ENCODE measurements at places on chromosomes 3 and 15. TPM values are rescaled to one million over a fixed set of nuclear protein-coding genes. Genes with fewer than 3 reads are reported as not detected.

GRCh38 chr3:177778633-177779032 lies 581.4 kb upstream of the TBL1XR1 start:
- H3K36me3 ChIP-seq: no peaks in the 10 kb centered on the region
- no peak overlapping the region for H3K4me3 ChIP-seq
- H3K27me3 ChIP-seq: no peaks in the 10 kb centered on the region
- H3K4me1 ChIP-seq: no peaks in the 10 kb centered on the region

GRCh38 chr15:38795471-38796245 lies 231.0 kb upstream of the RASGRP1 start:
- no peaks in the 10 kb centered on the region for H3K27me3 ChIP-seq
- no peak overlapping the region for H3K4me3 ChIP-seq
- H3K36me3 ChIP-seq: no peaks in the 10 kb centered on the region

DNA sequence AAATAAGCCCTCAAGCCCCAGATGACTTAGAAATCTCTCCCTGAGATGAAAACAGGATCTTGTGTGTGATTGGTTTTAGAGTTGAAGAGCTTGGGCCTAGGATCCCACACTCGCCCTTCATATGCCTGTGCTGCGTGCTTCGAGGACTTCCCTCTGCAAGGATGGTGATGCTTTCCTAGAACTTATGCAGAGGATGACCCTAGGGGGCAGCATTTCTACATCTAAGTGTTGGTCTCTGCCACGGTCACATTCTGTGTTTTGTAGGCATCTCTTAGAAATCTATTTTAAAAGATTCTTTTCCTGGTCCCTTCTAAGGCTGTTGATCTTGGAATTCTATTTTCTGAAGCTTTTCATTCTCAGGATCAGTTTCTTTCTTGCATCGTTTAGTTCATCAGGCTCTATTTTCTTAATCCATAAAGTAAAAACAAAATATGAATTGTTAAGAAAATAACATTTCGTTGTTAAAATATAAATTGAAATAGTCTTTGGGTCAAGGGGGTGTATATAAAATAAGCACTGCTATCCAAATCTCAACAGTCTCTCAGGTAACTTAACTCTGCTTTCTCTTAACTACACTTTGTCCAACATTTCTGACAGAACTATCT lies 45.7 kb downstream of the WDR76 start:
- H3K36me3 ChIP-seq: no peaks in the 10 kb centered on the region
- no peaks in the 10 kb centered on the region for H3K27me3 ChIP-seq
- H3K4me1 ChIP-seq: no peaks in the 10 kb centered on the region
- DNase-seq: no peak
- H3K27ac ChIP-seq: no peak overlapping the region

- H3K4me3 ChIP-seq: no peak within 1 kb of the TSS
- DNase-seq: peak; percentile 19
- H3K36me3 ChIP-seq: no peaks in the 10 kb centered on the region
- no peak within 1 kb of the TSS for H3K27ac ChIP-seq
These were observed at the start of gene SCG3 for GRCh38 chr15:51681303-51681963. Gene SCG3 (plus strand): TSS chr15:51681503. CDS start chr15:51681756, 253 bp downstream.

DNA sequence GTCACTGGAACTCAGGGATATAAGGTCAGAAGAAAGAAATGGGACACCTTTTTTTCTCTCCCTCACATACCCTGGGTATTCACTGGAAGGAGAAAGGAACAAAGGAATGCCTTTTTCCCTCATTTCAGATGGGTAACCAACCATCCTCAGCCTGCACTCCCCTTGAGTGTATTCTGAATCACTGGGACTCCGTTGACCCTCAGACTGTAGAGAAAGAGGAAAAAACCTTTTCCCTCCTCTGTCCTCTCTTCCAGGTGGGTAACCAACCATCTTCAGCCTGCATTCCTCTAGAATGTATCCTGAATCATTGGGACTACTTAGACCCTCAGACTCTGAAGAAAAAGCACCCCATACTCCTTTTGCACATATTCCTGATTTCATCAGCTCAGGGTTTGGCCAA lies 11.4 kb downstream of the PRR20G start:
- H3K4me1 ChIP-seq: no peaks in the 10 kb centered on the region
- H3K27ac ChIP-seq: no peak overlapping the region
- DNase-seq: no peak
- H3K27me3 ChIP-seq: no peaks in the 10 kb centered on the region
- no peaks in the 10 kb centered on the region for H3K36me3 ChIP-seq

GRCh38 chr3:134877788-134878187 lies 82.7 kb downstream of the EPHB1 start:
- no peak overlapping the region for H3K27ac ChIP-seq
- H3K27me3 ChIP-seq: no peaks in the 10 kb centered on the region
- no peaks in the 10 kb centered on the region for H3K4me1 ChIP-seq

GRCh38 chr3:53703630-53704362 lies 142.4 kb downstream of the CHDH start:
- DNase-seq: no peak
- H3K4me1 ChIP-seq: no peaks in the 10 kb centered on the region
- H3K36me3 ChIP-seq: peaks cover 7% of the 10 kb centered on the region

DNA sequence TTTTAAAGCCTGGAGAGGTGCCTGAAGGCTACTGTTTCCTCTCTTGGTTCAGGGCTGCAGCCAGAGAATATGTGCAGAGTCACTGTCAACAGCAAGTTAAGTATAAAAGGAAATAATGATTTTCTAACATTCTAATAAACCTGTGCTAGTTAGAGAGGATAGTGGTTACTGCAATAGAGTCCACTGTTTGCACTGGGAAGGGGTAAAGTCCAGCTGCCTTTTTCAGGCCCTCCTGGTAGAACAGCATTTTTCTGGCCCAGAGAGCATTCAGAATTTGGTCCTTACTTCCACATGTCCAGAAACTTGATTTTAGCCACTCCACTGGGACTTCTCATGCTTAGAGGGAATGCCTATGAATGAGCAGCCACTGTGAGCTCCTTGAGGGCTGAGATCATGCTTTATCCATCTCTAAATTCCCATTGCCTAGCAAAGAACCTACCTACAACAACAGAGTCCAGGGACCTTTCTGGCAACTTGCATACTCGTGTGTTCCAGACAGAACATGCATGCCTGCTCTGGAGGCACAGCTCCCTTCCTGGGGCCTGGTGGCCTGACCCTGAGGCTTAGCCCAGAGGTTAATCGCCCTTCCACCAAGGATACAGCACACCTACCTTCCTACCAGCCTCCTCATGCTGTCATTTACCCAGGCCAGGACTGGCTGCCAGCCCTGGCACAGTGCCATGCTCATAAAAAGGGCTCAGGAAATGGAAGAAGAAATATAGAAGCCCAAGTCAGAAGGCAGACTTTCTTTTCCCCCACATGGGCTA lies 50.3 kb upstream of the ATP13A3 start:
- DNase-seq: no peak
- peak overlapping the region; percentile 26 for H3K27ac ChIP-seq
- no peaks in the 10 kb centered on the region for H3K36me3 ChIP-seq

GRCh38 chr15:76134537-76134936 lies 74.8 kb downstream of the TMEM266 start:
- H3K27me3 ChIP-seq: no peaks in the 10 kb centered on the region
- no peak overlapping the region for H3K4me3 ChIP-seq
- no peaks in the 10 kb centered on the region for H3K36me3 ChIP-seq
- H3K27ac ChIP-seq: no peak overlapping the region

DNA sequence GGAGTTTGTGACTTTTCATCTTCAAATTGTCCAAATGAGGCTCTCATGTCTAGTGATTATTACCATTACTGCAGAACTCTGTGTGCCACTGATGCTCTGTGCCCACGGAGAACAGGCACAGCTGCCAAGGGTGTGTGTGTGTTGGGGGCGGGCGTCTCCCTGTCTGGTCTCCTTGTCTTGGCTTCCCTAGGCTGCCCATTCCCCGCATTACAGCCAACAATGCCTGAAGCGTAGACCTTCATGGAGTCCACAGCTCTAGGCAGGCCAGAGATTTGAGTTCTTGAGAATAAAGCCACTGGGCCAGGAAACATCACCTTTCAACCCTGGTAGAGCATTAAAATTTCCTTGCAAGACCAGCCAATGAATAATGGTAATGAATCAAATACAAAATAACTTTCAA lies 42.7 kb downstream of the CCNB2 start:
- H3K36me3 ChIP-seq: no peaks in the 10 kb centered on the region
- no peaks in the 10 kb centered on the region for H3K4me1 ChIP-seq
- no peak for DNase-seq
- H3K4me3 ChIP-seq: no peak overlapping the region
- no peak overlapping the region for H3K27ac ChIP-seq

GRCh38 chr15:89469426-89470096 lies 26.8 kb downstream of the RHCG start:
- no peak overlapping the region for H3K27ac ChIP-seq
- H3K27me3 ChIP-seq: no peaks in the 10 kb centered on the region
- H3K4me1 ChIP-seq: no peaks in the 10 kb centered on the region

DNA sequence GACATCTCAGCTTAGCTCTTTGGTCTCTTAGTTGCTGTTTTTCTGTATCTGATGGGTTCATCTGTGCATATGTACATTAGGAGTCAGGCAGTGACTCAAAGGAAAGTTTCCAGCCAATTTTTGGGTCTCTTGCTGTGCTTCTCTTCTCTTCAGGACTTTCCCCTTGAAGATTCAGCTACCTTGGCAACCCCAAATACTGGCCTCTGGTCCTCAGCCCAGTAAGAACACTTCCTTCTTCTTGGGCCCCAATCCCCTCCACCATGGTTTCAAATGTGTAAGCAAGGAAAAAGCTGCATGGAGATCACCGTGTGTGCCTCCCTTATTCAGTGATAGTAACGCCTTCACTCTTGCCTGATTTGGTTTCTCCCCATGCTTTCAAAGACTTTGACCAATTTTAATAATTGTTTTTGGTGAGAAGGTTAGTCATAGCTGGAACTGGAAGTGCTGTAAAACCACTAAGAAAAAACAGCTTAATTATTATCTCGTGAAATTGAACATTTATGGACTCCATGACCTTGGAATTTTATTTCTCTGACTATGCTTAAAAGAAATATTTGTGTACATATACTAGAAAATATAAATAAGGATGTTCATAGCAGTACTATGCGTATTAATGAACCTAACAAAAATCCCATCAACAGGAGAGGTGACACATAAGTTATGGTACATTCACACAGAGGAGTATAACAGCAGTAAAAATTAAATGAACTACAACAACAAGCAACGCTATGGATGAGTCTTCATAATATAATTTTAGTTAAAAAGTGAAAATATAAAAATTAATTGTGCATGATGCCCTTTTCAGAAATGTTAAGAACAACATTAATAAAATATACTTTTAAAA lies 125.3 kb upstream of the BCL6 start:
- H3K36me3 ChIP-seq: no peaks in the 10 kb centered on the region
- no peaks in the 10 kb centered on the region for H3K27me3 ChIP-seq
- no peak overlapping the region for H3K27ac ChIP-seq
- DNase-seq: no peak
- no peaks in the 10 kb centered on the region for H3K4me1 ChIP-seq

DNA sequence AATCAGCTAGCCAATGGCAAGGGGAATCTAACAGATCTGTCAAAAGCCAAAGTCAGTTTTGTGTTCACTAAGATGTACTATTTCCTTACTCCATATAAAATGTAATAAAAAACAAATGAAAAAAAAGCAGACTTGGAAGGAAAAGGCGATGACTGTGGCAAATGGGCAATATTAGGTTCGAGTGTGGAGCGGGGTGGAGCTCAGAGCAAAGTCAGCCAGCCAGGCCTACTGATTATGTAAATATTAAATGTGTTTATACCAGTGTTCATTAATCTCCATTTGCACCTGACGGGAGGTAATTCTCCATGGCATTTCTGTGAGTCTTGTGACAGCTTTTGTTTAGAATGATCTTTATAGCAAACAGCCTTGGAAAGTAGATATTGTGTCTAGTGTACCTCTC lies 96.2 kb upstream of the KCNMB2 start:
- no peaks in the 10 kb centered on the region for H3K27me3 ChIP-seq
- no peaks in the 10 kb centered on the region for H3K4me1 ChIP-seq
- H3K4me3 ChIP-seq: no peak overlapping the region

DNA sequence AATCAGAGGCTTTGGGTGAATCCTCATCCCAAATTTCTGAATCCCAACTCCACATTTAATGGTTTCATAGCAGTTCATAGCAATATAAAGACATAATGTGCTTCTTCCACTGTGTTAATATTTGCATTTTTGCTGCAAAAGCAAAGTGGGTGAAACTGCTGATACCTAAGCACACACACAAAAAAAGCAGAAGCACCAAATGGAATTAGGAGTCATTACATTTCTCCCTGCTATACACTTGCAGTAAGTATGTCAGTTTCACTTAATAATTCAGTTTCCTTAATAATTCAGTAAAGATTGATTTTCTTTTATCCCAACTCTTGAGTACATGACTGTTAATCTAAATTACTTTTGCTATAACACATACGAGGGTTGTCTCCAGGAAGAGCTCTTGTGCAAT lies 48.9 kb upstream of the ALCAM start:
- H3K27me3 ChIP-seq: no peaks in the 10 kb centered on the region
- no peak overlapping the region for H3K4me3 ChIP-seq
- no peaks in the 10 kb centered on the region for H3K36me3 ChIP-seq
- H3K27ac ChIP-seq: no peak overlapping the region
- DNase-seq: no peak

DNA sequence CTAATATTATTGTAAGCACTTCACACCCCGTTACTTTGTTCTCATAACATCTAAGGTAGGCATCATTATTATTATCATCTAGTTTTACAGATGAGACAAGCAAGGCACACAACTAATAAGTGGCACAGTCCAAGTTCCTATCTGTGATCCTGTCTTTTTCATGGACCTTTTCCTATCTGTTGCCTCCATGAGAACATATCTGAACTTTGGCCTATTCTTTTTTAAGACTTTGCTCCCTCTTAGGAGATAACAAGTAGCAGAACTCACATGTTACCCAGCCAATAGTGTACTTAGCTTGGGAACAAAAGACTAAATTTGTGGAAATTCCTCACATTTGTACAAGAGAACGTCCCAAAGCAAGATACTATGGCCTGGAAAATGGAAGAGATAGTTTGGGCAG lies 172.4 kb downstream of the TIGIT start:
- no peaks in the 10 kb centered on the region for H3K4me1 ChIP-seq
- DNase-seq: no peak
- no peaks in the 10 kb centered on the region for H3K27me3 ChIP-seq
- H3K27ac ChIP-seq: no peak overlapping the region
- no peak overlapping the region for H3K4me3 ChIP-seq

GRCh38 chr3:167978486-167978885 lies 117.2 kb downstream of the GOLIM4 start:
- H3K27ac ChIP-seq: peak overlapping the region; percentile 61
- no peaks in the 10 kb centered on the region for H3K36me3 ChIP-seq
- H3K4me3 ChIP-seq: no peak overlapping the region
- peaks cover 14% of the 10 kb centered on the region for H3K4me1 ChIP-seq

DNA sequence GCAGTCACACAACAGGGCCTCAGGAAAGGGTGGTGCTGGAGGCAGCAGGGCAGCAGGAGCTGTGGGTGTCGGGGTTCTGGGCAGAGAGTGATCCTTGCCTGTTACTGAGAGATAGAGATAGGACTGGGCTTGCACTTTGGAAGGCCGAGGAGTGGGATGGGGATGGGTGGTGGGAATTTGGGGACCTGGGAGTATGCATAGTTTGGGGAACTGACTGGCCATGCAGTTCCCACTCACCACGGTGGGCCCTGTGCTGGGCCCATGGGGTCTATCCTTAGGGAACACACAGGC lies 192.5 kb upstream of the LINGO1 start:
- H3K4me3 ChIP-seq: no peak overlapping the region
- DNase-seq: no peak
- H3K27ac ChIP-seq: no peak overlapping the region
- H3K27me3 ChIP-seq: peaks cover 7% of the 10 kb centered on the region

GRCh38 chr15:51077221-51078153 lies 17.2 kb downstream of the TNFAIP8L3 start:
- H3K4me1 ChIP-seq: no peaks in the 10 kb centered on the region
- peak overlapping the region; percentile 13 for H3K4me3 ChIP-seq
- H3K27me3 ChIP-seq: no peaks in the 10 kb centered on the region
- H3K27ac ChIP-seq: peak overlapping the region; percentile 2
- no peaks in the 10 kb centered on the region for H3K36me3 ChIP-seq

Gene GATM
- total RNA-seq: 112 TPM

Gene LRRK1
- 66.0 TPM for total RNA-seq

Gene TUBGCP5
- 35.5 TPM for total RNA-seq

Gene ERC2
- 0.18 TPM for total RNA-seq

Gene ILDR1
- 5.8 TPM for total RNA-seq
